ENCODE measurements at places on chromosomes 12 and 14. TPM values are rescaled to one million over a fixed set of nuclear protein-coding genes. Genes with fewer than 3 reads are reported as not detected.

- no peaks in the 10 kb centered on the region for H3K4me1 ChIP-seq
- H3K4me3 ChIP-seq = no peak overlapping the region
- no peaks in the 10 kb centered on the region for H3K27me3 ChIP-seq
These were observed 348.5 kb upstream of the MDGA2 start for GRCh38 chr14:48023881-48024280.

The RFX4 gene
- not detected for total RNA-seq

DNA sequence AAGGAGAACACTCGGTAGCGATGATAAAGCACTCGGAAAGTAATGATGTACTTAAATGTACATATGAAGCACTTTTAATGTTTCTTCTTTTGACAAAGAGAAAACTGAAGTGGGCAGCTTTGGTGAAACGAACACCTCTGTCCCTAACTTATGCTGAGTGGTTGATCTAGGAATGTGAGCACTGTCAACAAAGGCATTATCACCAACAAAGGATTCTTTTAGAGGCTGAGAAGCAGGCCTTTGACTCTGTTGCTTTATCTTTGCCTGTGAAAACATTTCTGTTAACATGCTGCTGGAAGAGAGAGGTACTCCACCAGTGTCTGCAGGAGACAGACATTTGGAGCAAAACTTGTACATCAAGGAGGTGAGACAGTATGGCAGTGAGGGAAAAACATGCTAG, 103.2 kb upstream of the VRK1 start:
- H3K4me1 ChIP-seq = no peaks in the 10 kb centered on the region
- no peak overlapping the region for H3K27ac ChIP-seq
- no peak for DNase-seq
- no peak overlapping the region for H3K4me3 ChIP-seq
- H3K36me3 ChIP-seq = no peaks in the 10 kb centered on the region

The CFAP251 gene
- 8.2 TPM for total RNA-seq

DNA sequence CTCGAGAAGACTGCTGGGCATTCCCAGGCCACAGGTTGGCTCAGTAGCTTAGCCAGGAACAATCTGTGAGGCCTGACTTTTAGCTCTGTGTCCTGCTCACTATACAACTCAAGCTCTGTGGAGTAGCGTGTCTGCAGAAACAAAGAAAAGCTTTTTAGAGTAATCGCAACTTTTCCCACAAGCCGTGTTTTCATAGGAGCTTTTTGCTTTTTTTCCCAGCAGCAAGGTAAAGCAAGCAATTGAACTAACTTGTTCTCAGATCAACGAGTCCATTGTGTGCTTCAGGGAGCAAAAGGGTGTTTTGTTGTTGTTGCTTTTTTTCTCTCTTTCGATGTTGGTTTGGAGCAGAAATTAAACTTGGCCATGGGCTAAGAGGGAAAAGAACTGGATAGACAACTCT, 97.3 kb upstream of the BCL2L14 start:
- H3K4me3 ChIP-seq = no peak overlapping the region
- peaks cover under 1% of the 10 kb centered on the region for H3K4me1 ChIP-seq
- H3K27ac ChIP-seq = peak overlapping the region; percentile 48
- no peaks in the 10 kb centered on the region for H3K36me3 ChIP-seq
- H3K27me3 ChIP-seq = no peaks in the 10 kb centered on the region

- H3K27me3 ChIP-seq = no peaks in the 10 kb centered on the region
- DNase-seq = no peak
- no peaks in the 10 kb centered on the region for H3K4me1 ChIP-seq
- H3K27ac ChIP-seq = no peak overlapping the region
These were observed 3.7 kb upstream of the MSRB3 start for GRCh38 chr12:65274602-65275272.

GRCh38 chr12:45708901-45709300, 20.6 kb upstream of the ARID2 start:
- H3K4me3 ChIP-seq = no peak overlapping the region
- no peak for DNase-seq
- H3K27me3 ChIP-seq = no peaks in the 10 kb centered on the region
- no peak overlapping the region for H3K27ac ChIP-seq
- no peaks in the 10 kb centered on the region for H3K36me3 ChIP-seq
- no peaks in the 10 kb centered on the region for H3K4me1 ChIP-seq

GRCh38 chr14:54200726-54201125, 196.1 kb upstream of the CDKN3 start:
- H3K4me3 ChIP-seq = no peak overlapping the region
- H3K36me3 ChIP-seq = no peaks in the 10 kb centered on the region
- no peak for DNase-seq
- H3K4me1 ChIP-seq = no peaks in the 10 kb centered on the region

The C14orf132 gene
- 6.6 TPM for total RNA-seq

The KCNH5 gene
- not detected for total RNA-seq

DNA sequence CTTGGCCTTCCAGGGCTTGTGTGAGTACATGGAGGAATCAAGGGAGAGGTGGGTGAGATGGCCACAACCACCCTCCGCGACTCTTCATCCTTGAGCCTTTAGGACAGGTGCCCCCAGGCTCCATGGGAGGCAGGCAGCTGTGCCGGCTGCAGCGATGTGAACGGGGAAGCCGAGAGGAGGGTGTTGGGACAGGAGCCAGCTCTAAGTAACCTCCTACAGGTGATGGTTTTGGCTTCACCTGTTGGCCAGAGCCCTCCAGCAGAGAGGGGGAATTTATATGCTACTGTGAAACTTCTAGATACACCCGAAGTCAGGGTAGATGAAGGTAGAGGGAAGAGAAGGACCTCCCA, 132.2 kb upstream of the HIF1A start:
- no peaks in the 10 kb centered on the region for H3K36me3 ChIP-seq
- no peak overlapping the region for H3K4me3 ChIP-seq
- H3K27me3 ChIP-seq = no peaks in the 10 kb centered on the region
- H3K27ac ChIP-seq = peak overlapping the region; percentile 91
- DNase-seq = no peak

The INSM2 gene
- not detected for total RNA-seq

DNA sequence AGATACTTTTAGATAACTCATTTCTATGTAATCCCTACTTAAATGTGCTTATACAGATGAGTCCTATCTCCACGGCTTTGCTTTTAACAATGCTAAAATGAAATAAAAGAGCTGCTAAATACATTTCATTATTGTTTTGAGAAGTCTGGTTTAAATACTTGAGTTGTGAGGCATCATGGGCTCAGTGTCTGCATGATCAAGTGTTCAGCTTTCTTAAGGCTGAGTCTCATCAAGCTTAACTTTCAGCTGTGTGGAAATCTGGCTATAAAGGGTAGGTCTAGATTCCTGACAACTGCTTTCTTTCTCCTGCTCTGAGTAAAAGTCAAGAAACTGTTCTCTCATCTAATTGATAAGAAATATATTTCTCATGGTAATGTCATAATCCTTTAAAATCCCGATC, 235.4 kb downstream of the FSCB start:
- no peaks in the 10 kb centered on the region for H3K4me1 ChIP-seq
- no peak for DNase-seq
- H3K27me3 ChIP-seq = no peaks in the 10 kb centered on the region
- no peaks in the 10 kb centered on the region for H3K36me3 ChIP-seq

DNA sequence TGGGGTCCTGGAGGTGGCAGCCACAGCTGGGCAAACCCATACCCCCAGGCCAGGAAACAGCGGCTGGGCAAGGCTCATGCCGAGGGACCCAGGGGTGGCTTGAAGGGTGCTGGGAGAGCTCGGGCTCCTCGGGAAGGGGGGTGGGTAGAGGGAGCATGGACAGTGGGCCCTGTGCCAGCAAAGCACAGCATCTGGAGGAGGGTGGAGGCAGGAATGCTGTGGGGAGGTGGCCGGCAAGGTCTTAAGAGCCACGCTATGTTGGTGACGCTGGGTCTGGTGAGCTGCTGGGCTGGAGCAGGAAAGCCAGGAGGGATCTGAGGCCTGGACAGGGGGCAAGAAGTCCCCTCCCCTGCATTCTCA, 48.2 kb upstream of the DLK1 start:
- no peak for DNase-seq
- H3K27me3 ChIP-seq = no peaks in the 10 kb centered on the region
- H3K4me1 ChIP-seq = no peaks in the 10 kb centered on the region
- H3K36me3 ChIP-seq = no peaks in the 10 kb centered on the region

The TAS2R10 gene
- 1.6 TPM for total RNA-seq

GRCh38 chr12:11676052-11676451, 26.6 kb downstream of the ETV6 start:
- H3K4me3 ChIP-seq = no peak overlapping the region
- H3K36me3 ChIP-seq = no peaks in the 10 kb centered on the region
- H3K27ac ChIP-seq = peak overlapping the region; percentile 58
- no peak for DNase-seq
- peaks cover 4% of the 10 kb centered on the region for H3K4me1 ChIP-seq

The NRIP2 gene
- 0.16 TPM for total RNA-seq

The FGF23 gene
- not detected for total RNA-seq

DNA sequence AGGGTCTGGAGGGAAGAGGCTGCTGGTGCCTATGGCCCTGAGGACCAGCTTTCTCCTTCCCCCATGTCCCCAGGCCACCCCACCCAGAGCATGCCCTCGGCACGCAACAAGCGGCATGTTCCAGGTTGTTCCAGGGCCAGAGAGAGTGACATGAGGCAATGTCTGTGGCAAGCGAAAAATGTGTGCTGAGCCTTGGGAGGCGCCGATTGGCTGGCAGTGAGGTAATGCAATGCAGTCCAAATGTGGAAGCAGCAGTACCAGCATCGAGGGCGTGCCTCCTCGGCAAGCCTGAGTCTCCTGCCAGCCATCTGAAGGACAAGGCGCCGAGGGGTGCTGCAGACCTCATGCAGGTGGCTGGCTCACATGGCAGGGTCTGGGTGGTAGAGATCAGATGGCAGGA, 423.8 kb downstream of the NRXN3 start:
- no peaks in the 10 kb centered on the region for H3K36me3 ChIP-seq
- DNase-seq = no peak
- no peak overlapping the region for H3K27ac ChIP-seq
- no peak overlapping the region for H3K4me3 ChIP-seq
- H3K27me3 ChIP-seq = no peaks in the 10 kb centered on the region

DNA sequence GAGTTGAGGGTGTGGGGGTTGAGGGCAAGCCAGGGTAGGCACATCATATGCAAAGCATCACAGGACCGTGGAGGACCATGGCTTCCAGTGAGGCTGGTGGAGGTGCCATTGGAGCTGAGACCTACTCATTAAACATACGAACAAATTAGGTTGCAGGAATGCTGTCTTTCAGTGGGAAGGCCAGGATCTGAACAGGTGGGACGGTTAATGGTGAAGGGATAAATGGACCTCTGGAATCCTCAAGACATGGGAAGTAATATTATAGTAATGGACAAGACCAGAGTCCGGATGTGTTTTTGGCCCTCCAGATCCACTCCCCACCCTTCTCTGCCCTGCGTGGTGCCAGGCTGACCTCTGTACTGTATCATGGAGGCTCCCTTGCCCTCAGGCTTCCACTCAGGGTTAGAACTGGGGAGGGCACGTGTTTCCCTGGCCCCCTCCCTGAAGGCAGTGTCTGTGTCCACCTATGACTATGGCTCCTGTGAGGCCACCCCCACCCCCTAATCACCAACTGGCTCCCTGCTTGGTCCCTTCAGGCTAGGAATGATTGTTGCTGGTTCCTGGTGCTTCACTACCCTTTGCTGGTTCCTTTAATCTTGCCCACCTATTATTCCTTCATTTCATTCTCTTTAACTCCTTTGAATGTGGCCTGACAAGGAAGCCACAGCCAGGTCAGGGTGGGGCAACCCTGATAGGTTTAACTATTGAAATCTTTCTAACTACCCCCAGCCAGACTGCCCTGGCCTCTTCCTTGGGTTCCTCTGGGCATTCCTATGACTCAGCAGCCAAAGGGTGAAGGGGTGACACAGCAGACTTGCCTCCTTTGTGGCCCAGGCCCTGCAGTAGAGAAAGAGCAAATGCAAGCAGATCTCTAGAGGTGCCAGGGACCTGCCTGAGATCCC, 10.7 kb downstream of the DHRS2 start:
- no peaks in the 10 kb centered on the region for H3K36me3 ChIP-seq
- H3K4me1 ChIP-seq = no peaks in the 10 kb centered on the region
- no peaks in the 10 kb centered on the region for H3K27me3 ChIP-seq

The DCAF11 gene
- 78.6 TPM for total RNA-seq

DNA sequence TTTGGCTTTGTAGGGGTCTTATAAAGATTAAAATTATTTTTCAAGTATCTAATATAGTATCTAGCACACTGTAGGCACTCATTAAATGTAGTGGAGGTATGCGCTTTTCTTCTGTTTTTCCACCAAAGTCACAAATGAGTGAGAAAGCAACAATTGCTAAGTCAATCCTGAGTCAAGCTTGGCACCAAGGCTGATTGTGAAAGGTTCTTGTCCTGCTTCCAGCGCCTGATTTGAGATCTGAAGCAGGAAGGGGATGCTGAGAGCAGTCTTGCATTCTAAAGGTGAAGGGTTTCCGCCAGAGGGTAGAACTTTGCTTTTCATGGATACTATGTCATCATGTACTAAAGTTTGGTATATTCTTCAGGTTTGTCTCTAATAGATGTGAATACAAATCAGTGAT, 64.9 kb upstream of the DAAM1 start:
- H3K36me3 ChIP-seq = no peaks in the 10 kb centered on the region
- H3K4me3 ChIP-seq = no peak overlapping the region
- H3K27ac ChIP-seq = no peak overlapping the region
- no peaks in the 10 kb centered on the region for H3K4me1 ChIP-seq
- DNase-seq = no peak

DNA sequence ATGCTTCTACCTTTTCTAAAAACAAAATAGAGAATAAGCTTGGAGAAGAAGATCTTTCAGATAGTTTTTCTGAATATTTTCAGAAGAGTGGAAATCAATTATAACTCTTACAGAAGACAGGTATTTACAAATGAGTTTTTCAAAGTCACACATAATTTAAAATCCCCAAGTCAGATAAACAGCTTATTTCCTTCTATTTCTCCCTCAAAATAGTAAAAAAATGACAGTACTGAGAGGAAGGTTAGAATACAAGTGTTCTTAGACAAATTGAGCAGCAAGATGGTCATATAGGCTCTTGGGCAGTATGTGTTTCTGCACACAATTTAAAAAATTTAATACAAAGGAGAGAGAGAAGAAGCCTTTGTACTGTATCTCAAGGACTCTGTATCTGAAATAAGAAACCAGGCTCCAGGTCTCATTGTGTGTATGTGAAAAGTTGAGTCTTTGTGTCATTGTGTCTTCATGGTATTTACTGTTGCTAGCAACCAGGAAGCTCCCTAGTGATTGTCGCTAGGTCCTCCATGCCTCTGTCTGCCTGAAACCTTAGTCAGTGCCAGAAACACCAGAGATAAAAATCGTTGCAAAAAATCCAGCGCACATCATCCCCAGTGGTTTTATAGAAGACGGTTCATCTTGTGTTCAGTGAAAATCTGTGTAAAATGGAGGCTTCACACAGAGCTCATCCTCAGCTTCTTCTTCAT, 12.9 kb upstream of the TUBA1A start:
- H3K27ac ChIP-seq = peak overlapping the region; percentile 86
- no peak for DNase-seq
- H3K36me3 ChIP-seq = no peaks in the 10 kb centered on the region
- no peaks in the 10 kb centered on the region for H3K4me1 ChIP-seq

DNA sequence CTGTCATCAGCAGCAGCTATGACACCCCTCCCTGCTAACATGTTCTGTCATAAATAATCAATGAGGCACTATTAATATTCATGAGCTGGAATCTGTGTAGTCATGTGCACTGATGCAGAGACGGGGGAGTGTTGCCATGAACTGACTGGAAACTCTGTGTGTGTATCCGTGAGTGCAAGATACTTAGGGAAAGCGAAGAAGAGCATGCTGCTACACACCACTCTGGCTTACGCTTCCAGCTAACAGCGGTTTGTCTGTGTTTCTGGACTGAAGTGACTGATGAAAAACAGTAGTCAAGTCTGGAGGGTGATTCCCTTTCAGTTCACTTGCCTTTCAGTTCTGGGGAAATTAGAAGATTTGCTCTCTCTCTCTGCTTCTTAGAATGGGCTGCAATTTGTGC, 249.4 kb downstream of the PDZRN4 start:
- no peak overlapping the region for H3K27ac ChIP-seq
- H3K36me3 ChIP-seq = no peaks in the 10 kb centered on the region
- DNase-seq = no peak
- no peaks in the 10 kb centered on the region for H3K4me1 ChIP-seq
